Stimulated activated CD4-positive, alpha-beta T cell treated with anti-CD3 and anti-CD28 coated beads, Interleukin-1b, Interleukin-23, amount 100 ng/mL, for 1 hour (primary cell): ENCODE measurements at places on chromosomes 1 and 21.
A peak's percentile ranks its signal among the peaks of the same experiment; 100 is the strongest.

GRCh38 chr21:40049031-40049930, 182.0 kb downstream of the PCP4 start:
- no peak for DNase-seq

DNA sequence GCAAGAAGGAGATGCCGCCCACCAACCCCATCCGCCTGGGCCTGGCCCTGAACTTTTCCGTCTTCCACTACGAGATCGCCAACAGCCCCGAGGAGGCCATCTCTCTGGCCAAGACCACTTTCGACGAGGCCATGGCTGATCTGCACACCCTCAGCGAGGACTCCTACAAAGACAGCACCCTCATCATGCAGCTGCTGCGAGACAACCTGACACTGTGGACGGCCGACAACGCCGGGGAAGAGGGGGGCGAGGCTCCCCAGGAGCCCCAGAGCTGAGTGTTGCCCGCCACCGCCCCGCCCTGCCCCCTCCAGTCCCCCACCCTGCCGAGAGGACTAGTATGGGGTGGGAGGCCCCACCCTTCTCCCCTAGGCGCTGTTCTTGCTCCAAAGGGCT, 732 bp downstream of the SFN start:
- DNase-seq, result no peak

DNA sequence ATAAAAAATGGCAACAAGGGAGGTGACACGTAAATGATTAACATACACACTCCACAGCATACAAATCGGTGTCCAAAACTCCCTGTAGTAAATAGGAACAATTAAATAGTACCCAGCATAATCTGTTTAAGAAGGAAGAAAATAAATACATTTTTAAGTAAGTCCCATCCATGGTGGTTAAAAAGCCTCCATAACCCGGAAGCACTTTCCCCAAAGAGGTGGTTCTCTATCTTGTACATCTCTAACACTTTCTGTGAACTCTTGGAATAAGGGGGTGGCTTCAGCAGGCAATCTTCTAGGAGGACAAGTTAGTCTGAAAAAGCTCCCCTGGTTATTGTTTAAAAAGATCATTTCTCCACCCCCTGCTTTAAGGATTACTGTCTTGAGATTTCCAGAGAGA, 76.9 kb downstream of the PTPN14 start:
- no peak for DNase-seq

DNA sequence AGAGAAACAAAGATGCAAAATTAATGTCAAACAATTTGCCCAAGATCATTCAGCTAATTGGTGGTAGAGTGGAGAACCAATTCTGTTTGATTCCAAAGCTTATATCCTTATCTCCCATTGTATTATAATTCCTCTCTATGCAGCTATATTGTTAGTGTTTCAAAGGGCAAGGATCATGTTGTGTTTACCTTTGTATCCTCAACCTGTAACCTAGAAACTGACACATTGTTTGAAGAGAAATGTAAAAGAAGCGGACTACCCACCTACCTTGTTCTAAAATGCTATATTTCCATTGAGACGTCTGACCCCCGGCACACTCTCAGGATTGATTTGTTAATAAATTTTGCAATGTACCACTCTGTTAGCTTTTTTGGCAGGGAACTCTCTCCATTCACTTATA, 9.3 kb downstream of the RAVER2 start:
- DNase-seq, result no peak

- DNase-seq, result no peak
Measured at GRCh38 chr1:52530563-52531144, 22.2 kb downstream of the TUT4 start.

DNA sequence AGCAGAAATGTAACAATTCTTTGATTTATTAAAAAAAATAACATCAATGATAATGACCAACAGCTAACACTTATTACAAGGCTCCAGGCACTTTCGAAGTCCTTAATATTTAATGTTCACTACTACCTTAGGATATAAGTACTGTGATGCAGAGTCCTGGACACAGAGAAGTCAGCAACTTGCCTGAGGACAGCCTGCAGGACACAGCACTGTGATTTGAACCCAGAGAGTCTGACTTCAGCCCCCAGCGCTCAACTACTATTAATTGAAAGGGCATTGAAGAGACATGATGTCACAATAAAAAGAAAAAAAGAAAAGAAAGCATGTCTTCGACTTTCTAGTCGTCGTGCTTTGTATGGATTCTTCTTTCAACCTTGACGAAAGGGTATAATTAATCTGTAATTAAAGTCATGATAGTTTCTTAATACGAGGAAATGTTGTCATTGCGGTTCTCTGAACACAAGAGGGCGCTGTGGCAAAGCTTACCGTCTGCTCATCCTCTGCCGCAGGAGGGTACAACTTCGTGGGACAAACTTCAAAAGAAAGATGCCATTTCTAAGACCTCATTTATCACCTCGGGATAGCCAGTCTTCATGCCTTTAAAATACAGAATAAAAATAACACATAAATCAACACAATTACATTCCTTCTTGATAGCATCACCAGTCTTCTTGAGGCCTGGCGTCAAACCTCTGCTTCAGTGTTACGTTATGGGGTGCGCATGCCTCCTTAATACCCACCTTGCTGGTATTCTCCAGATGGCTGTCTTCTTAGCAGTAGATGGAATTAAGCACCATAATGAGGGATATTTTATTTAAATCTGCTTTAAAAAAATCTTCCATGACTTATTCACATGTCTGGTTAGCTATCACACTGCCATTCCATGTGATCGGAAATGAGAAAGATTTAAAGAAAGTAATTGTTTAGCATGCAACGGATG, 240.1 kb downstream of the DISC1 start:
- DNase-seq, result peak; percentile 32
